Suppressor macrophage treated with lipopolysaccharide for 1 hour (primary cell): ENCODE measurements at places on chromosomes 12 and 14.

DNA sequence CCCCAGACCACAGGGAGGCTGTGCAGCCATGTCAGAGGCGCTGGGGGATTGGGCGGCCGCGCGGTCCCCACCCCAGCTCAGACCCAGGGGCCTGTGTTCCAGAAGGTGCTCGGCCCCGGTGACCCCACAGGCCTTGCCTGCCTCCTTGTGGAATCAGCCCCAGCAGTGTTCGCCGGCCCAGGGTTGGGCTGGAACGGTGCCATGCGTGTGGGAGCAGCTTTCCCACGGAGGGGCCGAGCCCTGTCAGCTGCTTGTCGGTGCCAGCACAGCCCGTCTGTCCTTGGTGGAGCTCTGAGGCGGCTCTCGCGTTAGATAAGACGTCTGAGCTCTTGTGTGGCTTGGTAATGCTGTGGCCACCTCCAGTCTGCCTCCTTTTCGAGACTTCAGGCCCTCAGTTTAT is 8.5 kb downstream of the ZFYVE21 start:
- DNase-seq: no peak

GRCh38 chr14:26765768-26766520 is 168.1 kb upstream of the NOVA1 start:
- peak; percentile 20 for DNase-seq

GRCh38 chr14:69268763-69269162 is 8.8 kb downstream of the GALNT16 start:
- DNase-seq: no peak

GRCh38 chr14:41295734-41296133 is 310.9 kb upstream of the LRFN5 start:
- DNase-seq: no peak

- peak; percentile 63 for DNase-seq
Measured at GRCh38 chr12:11758510-11759493, 109.3 kb downstream of the ETV6 start.

GRCh38 chr12:131151558-131152345 is 198.0 kb downstream of the ADGRD1 start:
- peak; percentile 14 for DNase-seq

DNA sequence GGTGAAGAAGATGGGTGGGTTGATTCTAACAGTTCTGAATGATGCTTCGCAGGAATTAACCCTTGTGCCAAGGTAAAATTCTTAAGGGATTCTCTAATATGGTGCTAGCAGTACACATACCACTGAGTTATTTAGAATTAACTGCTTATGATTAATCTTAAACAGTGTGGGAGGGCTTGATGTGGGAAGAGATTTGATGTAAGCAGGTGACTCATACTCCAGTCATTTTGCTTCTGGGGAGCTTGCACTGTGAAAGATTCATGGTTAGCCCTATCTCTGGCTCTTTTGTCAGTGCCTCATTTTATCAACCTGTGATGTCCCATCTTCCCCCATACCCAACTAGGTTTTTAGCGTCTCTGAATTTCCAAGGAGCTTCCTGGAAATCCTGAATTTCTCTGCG is 83.8 kb downstream of the NRXN3 start:
- DNase-seq: peak; percentile 47
